ENCODE measurements at places on chromosomes 13 and 19.

- DNase-seq = no peak
These were observed 41.9 kb upstream of the SERPINE3 start for GRCh38 chr13:51297556-51297955.

DNA sequence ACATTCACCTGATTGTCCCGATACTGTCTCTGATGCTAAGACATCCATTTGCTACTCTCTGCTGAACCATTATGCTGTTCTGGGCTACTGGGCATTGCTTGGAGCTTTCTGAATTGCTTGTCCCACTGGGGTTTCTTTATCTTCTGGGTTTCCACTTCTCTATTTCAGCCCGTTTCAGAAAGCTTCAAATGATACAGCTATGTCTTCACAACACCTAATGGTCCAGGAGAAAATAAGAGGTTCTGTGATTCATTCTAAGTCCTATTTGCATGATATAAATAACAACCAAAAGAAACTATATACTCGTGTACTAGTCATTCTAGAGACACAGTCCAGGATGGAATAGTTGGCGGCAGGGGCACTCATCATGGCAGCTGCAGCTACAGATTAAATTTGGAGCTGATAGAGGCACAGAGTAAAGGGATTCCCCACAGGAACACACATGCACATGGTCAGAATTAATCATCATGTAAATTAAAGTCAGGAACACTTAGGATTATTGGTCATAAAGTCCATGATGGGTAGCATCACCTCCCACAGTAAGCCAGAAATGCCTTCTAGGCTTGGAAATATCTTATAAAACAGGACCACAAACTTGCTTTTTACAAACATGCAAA lies 33.3 kb upstream of the SCEL start:
- DNase-seq = no peak

DNA sequence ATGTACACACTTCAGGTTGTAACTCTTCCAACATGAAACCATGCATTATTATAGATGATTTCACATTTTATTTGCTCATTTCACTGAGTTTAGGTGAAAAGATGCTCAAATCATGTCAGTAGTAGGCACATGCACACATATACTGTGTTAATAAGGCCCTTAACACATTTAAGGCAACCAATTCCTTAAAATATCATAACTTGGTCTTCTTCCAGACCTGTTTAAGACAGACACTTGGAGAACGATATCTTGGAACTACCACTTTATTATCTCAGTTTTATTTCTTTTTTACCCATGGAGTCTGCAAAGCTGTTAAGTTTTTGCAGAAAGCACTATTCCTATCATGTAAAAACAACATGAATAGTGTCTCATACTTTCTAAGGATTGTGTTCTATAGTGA lies 395.2 kb upstream of the MIR17HG start:
- DNase-seq = no peak

DNA sequence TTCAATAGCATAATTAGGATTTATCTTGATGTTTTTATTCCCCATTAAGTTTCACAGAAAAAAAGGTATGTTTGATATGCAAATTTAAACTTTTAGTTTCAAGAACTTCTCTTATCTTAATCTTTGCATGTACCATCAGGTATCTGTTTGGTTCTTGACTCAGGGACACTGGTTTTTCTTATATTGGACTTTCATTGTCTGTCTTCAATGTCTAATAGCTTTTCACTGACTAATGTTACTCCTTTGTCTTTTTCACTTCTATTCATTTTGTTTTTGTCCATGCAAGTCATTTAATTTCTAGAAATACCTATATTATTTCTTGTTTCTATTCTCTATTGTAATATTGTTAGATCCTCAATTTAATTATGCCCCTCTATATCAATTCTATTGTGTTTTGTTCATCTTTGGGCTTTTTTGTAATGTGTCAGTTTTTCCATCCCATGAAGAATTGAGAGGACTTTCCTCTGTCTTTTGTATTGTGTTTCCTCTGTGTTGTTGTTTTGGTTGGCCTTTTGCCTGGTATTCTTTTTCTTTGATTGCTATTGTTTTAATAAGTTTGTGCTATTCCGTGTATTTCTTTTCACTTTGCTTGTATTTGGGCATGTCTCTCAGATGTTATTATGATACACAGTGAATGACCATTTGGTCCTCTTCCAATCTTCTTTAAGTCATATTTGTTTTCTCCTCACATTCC lies 58.3 kb upstream of the ANKRD10 start:
- DNase-seq = no peak

- DNase-seq = no peak
These were observed 644.7 kb upstream of the KLF12 start for GRCh38 chr13:74778946-74779345.

- no peak for DNase-seq
These were observed 13.6 kb upstream of the MCF2L start for GRCh38 chr13:112955271-112955937.

- no peak for DNase-seq
These were observed 1.7 kb downstream of the INTS6 start for GRCh38 chr13:51451134-51451466.

GRCh38 chr19:39837978-39838377 lies 4.0 kb upstream of the DYRK1B start:
- DNase-seq = no peak

DNA sequence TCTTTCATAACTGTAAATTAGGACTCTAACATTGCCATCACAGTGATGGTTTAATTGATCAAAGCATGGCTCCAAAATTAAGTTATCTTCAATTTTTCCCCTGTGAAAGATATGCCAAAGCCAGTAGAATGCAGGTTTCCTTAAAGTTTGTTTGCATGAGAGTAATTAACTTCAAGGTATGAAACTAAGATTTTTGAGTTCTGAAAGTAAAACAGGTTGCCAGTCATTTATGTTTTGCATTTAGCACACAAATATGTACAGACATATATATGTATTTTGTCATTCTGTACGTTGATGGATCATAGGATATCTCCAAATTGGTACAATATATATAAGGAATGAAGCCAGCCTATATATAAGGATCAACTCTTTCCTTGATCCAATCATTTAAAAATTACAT lies 23.6 kb upstream of the NDFIP2 start:
- no peak for DNase-seq

DNA sequence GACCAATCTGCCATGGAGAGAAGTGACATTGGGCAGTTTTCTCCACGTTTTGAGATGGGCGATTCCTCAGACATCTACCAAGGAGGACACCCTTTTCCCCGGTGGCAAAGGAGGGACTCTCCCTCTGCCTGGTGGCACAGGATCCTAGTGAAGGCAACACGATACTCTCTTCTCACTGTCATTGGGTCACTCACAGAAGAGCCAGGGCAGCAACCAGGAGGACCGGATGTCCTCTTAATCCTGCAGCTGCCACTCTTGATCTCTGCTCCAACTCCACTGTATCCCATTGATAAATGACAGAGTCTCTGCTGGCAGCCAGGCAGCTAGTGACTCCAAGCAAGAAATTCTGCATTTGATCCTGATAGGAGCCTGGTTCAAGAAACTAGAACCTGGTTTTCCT lies 42.2 kb downstream of the COL4A2 start:
- peak; percentile 67 for DNase-seq

All from left forelimb (tissue), 1 donor.